Heart left ventricle (tissue), 16 donors: ENCODE measurements at places on chromosomes 13 and 19. TPM values are rescaled to one million over a fixed set of nuclear protein-coding genes. Genes with fewer than 3 reads are reported as not detected.

Gene MRPL57
- total RNA-seq = 24.2 TPM

Gene PRKCG
- not detected for total RNA-seq

Gene TMEM38A
- 27.2 TPM for total RNA-seq

DNA sequence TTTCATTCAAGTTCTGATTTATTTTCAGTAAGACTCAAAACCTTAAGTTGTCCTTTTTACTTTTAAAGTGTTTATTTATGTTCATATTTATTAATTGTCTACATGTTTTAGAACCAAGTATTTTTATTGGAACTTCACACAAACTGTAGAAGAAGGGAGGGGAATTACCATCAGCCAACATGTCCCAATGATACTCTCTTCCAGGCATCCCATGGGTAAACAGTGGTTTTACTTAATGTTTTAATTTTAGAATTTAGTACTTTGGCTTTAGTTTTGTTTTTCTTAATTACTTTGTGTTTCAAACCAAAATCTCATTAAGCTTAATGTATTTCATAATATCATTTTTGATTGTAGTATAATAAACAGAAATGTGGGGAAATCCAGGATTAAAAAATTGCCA lies 5.2 kb downstream of the TNFSF13B start:
- no peak for DNase-seq

DNA sequence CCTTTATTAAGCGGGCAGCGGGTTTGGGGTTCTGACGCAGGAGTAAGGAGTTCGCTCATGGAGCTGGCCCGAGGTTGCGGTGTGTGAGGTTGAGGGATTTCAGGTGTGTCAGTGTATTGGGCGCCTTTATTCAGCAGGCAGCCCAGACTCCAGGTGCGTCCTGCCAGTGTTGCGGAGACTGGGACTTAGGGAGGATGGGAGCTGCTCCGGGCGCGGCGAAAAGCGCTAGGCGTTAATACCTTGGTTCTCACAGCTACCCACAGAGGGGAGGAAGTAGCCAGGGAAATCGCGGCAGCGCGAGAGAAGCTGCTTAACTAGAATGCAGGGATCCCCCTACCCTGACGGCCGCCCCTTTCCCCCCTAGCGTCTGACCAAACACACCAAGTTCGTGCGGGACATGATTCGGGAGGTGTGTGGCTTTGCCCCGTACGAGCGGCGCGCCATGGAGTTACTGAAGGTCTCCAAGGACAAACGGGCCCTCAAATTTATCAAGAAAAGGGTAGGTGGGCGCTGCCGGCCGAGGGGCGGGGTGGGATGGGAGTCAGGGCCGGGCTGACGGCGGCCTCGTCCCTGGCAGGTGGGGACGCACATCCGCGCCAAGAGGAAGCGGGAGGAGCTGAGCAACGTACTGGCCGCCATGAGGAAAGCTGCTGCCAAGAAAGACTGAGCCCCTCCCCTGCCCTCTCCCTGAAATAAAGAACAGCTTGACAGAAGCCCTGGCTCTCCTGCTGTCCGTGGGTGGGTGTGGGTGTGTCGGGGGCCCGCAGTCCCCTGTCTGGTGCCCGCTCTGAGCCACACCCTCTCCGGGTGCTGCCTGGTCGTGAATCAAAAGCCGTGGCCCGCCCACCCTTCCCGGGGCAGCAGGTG lies 1.1 kb downstream of the RPL36 start:
- peak; percentile 83 for DNase-seq

DNA sequence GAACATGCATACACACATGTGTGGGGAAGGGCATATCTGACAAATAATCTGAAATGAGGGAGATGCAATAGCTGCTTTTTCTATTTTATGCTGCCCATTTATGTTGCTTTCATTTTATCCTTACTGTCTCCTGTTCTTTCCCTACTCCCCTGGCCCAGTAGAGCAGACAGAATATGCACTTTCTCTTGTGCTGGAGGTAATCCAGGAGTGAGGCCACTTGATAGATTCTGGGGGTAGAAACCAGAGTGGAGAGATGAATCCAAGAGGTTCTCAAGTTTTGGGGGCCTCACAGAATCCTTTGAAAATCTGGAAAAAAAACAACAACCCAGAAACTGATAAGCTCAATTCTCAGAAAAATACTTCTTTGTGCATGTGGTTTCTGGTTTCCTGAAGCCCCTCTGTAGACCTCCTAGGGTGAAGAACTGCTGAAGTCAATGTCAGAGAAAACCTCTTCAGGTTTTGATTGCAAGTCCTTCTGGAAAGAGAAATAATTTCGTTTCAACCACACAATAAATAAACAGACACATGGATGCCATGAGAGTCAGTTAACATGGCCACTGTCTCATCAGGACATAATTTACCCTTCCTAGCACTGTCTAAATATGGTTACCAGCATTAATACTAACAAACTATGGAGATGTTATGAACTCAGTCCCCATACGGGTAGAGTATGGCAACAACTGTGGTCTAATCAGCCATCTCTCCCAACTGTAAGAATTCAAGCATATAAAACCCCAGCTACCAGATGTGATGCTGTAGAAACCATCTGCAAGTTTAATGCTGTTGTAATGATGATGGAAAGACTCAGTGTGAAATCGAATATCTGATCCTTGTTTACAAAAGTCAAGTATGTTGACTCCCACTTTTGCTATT lies 355.6 kb downstream of the SLC7A1 start:
- DNase-seq = no peak

DNA sequence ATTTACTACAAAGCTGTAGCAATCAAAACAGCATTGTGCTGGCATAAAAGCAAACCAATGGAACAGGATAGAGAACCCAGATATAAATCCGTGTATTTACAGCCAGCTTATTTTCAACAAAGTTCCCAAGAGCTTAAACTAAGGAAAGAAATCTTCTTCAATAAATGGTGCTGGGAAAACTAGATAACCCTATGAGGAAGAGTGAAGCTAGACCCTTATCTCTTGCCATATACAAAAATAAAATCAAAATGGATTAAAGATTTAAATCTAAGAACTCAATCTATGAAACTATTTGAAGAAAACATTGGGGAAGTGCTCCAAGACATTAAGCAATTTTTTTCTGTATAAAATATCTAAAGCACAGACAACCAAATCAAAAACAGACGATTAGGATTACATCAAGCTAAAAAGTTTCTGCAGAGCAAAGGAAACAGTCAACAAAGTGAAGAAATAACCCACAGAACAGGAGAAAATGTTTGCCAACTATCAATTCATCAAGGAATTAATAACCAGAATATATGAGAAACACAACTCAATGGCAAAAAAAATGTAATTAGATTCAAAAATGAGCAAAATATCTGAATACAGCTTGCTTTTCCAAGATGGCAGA lies 480.7 kb downstream of the LMO7 start:
- DNase-seq = no peak

DNA sequence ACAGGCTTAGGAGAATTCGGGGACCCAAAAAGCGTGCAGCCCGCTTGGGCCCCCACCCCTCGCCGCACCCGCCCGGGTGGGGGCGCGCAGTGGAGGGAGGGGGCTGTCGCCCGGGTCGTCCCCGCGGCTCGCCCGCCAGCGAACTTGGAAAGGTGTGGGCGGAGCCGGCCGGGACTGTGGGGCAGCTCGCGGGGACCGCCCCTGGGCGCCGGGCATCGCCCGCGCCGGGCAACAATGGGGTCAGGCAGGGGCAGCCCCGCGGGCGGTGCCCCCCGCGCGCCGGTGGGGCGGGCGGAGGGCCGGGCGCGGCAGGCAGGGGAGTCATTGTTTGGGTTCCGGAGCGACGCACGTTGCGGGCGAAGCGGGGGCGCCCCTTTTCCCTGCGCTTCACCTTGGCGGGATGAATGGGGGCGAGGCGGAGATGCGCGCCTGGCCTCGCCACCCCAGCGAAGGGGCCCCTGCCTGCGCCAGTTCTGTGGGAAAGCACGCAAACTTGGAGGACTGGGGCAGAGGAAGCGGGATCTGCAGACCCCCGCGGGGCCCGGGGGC lies 647 bp upstream of the KLF12 start:
- DNase-seq = peak; percentile 81

- no peak for DNase-seq
Measured at GRCh38 chr19:30167976-30168635, 204.1 kb upstream of the ZNF536 start.

DNA sequence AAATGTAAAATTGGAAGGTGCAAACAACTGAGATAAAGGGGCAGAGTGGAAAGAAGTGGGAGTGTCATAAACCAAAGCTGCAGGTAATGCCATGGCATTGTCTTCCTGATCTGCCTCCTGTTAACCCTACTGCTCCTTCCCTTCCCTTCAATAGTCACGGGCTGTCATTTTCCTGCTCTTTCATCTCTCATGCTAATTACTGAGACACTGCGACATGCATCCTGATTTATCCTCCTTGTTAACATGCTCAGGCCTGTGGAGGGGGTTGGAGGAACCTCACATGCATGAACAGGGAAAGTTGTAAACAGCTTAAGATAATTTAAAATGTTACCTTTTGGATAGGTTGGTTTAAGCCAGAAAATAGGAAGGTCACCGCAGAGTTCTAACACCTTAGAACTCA lies 27.2 kb downstream of the CNMD start:
- DNase-seq = no peak

DNA sequence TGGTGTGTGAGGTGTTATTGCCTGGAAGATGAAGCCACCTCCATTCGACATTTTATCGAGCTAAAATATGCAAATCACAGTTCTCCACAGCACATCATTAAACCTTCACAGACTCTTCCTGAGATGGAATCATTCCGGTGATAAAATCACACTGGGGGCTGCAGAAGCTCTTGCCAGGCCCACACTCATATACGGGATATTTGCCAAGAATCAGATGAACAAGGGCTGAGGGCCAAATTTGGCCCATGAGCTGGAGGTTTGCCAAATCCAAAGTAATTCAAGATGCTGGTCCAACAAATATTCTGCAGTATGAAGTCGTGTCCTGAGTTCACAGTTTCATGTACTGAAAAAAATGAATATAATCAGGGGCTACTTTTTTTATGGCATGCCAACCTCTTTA lies 16.7 kb upstream of the RXFP2 start:
- DNase-seq = no peak

GRCh38 chr19:35229601-35230000 lies 1.1 kb upstream of the FAM187B start:
- no peak for DNase-seq

DNA sequence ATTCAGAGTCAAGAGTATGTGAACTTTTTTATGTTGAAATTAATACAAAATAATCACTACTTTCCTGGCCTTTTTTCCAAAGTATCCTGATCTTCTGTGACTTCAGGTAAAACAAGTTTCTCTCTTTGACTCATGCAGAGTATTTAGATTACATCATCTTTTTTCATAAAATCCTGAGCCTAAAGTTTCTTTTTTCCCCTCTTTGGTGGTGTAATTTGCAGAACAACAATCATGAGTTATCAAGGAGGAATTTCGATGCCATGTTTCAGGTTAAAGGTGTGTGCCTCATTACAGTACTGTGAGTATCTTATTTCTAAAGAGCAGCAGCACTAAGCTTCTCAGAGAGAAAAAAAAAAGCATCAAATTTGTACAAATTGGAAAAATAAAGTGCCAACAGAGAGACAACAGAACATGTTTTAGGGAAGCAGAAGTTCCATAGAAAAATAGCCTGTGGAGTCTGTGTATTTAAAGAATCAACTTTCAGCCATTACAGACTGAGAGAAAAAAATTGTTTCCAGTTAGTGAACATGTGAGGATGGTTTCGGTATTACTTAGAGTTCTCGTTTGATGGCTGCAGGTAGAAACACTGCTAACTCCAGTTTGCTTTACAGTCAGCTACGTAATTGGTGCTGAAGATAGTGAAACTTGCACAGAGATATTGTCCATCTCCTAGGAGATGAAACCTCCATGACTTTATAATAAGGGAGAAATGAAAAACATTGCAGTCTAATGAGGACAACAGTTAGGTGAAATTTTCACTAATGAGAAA lies 78.1 kb upstream of the PCDH9 start:
- DNase-seq = no peak
